ENCODE measurements at places on chromosomes 5 and 9. TPM values are rescaled to one million over a fixed set of nuclear protein-coding genes. Genes with fewer than 3 reads are reported as not detected.

Gene ZFP2
- 5.8 TPM for total RNA-seq

Gene HAUS6
- total RNA-seq, result 25.0 TPM

Gene GDF9
- 0.26 TPM for total RNA-seq

Gene DNM1
- 68.3 TPM for total RNA-seq

Gene NMUR2
- not detected for total RNA-seq

Gene PLEKHG4B
- total RNA-seq, result 3.7 TPM

Gene C5orf34
- 9.7 TPM for total RNA-seq

Gene HTR4
- 0.26 TPM for total RNA-seq

Gene C5orf58
- not detected for total RNA-seq
